ENCODE measurements at places on chromosomes 12 and 14.

- DNase-seq: no peak
Measured at GRCh38 chr14:72678356-72678755, 215.5 kb downstream of the DPF3 start.

GRCh38 chr12:72677139-72677538 lies 405.0 kb downstream of the TRHDE start:
- DNase-seq: no peak

DNA sequence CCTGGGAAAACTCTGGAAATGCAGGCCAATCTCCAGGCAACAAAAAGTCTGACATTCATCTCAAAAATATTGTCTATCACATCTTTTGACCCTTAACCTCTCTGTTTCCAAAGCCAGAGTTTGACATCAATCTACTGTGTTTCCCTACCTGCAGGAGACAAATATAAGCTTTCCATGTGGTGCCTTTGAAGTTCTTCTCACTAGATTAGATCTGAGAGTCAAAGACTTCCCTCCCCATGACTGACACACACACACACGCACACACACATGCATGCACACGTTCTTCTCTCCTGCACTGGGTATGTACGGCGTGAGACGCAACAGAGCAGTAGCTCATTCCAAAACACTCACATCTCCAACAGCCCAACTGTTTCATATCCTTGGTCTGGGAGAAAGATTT lies 8.1 kb upstream of the ITPR2 start:
- no peak for DNase-seq

GRCh38 chr12:31521964-31522363 lies 69.0 kb downstream of the DENND5B start:
- DNase-seq: no peak

DNA sequence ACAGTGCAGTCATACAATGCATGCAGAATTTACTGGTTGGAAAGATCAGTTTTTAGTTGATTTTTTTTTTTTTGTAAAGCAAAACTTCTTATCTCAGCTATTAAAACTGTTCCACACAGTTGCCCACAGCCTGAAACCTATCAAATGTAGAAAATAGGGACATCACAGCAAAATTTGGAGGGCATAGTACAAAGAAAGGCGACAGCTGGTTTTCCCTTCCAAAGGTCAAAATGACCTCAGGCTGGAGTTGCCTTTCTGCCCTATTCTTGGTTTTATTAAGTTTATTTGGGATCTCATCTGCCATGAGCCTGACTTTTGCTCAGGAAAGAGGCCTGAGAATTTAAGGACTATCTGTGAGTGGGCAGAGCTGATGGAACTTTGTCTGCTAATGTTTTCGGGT lies 28.5 kb downstream of the NOPCHAP1 start:
- no peak for DNase-seq

DNA sequence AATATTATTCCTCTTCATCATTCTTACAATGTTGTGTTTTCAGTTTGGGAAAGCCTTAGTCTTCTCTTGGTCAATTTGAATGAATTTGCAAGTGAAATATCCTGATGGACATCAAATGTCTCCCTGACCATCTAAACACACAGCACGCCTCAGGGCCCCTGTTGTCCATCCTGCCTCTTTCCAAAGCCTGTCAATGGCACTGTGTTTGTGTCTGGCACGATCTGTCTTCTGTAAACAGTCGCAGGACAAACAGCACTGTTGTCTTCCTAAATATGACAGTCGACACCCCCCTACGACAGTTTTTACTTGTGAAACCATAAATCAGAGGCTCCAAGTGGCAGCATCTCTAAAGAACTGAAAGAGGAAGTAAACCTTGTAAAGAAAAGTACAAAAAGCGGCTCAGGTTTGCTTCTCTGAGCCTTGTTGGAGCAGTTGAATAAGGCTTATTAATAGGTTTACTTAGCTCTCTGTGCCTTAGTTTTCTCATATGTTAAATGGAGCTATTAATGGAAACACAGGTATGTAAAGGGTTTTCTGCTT lies 285.8 kb downstream of the NRXN3 start:
- no peak for DNase-seq

DNA sequence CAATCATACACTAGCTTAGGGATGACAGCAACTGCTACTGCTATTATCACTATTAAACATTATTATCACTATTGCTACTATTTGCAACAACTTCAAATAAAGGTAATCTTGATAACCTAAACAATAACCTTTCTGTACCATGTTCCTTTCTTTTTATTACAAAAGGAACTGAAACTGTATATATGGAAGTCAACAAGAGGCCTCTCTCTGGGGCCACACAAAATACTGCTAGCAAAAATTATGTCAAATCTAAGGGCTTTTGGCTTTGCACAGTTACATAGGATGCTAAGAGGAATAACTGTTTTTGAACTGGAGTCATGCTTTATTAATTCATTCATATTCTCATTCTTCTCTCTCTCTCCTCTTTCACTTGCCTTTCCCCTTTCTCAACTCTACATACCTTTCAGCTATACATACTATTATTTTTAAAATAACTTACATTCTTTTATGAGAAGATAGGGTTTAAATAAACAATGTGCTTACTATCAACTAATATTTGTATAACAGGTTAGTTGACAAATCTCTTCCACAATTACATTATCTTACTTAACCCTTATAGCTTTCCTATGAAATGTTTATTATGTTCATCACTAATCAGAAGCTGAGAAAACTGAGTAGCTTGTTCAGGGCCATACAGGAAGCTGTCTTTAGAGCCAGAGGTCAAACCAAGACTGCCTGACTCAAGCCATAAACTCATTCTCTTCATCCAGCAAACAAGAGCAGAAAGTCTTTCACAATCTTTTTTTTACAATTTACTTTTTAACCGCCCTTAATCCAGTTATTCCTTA lies 25.7 kb downstream of the SPTSSA start:
- no peak for DNase-seq

GRCh38 chr12:47965581-47965980 lies 2.2 kb downstream of the TMEM106C start:
- DNase-seq: no peak

DNA sequence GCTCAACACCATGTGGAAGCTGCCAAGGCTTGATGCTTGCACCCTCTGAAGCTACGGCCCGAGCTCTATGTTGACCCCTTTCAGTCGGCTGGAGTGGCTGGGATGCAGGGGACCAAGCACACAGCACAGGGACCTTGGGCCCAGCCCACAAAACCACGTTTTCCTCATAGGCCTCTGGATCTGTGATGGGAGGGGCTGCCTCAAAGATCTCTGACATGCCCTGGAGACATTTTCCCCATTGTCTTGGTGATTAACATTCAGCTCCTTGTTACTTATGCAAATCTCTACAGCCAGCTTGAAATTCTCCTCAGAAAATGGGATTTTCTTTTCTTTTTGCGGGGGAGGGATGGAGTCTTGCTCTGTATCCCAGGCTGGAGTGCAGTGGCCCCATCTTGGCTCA lies 46.3 kb downstream of the MON2 start:
- DNase-seq: no peak

DNA sequence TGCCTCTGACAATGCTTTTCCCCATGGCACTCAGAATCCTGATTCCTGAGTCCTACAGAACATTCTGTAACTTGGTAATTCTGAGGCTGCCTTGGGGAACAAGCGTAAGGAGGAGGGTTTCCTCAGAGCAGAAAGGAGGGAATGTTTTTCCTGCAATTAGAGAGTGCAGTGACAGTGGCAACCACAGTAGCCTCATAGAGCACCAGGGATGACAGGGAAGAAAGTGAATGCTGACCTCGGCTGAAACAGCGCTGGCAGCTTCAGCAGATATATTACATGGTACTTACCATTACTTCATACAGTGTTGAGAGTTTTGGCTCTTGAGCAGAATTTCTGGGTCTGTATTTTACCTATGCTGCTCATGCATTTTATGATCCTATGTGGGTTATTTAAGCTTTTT lies 757.1 kb downstream of the NRXN3 start:
- no peak for DNase-seq

DNA sequence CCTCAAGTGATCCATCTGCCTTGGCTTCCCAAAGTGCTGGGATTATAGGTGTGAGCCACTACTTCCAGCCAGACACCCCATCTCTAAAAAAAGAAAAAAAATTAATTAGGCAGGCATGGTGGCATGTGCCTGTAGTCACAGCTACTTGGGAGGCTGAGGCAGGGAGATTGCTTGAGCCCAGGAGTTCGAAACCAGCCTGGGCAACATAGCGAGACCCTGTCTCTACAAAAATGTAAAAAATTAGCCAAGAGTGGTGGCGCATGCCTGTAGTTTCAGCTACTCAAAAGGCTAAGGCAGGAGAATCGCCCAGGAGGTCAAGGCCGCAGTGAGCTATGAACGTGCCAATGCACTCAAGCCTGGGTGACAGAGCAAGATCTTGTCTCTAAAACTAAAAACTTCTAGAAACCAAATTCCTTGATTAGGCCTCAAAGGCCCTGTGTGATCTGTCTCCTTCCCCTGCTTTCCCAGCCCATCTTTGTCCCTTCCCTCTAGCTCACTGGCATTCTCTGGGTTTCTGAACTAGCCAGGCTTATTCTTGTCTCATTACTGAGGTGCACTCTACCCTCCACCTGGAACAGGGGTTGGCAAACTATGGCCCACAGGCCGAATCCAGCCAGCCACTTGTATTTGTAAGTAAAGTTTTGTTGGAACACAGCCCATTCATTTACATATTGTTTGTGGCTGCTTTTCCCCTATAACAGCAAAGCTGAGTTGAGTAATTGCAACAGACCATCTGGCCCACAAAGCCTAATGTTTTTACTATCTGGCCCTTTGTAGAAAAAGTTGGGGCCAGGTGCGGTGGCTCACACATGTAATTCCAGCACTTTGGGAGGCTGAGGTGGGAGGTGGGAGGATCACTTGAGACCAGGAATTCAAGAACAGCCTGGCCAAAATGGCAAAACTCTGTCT lies 17.2 kb upstream of the TPCN1 start:
- no peak for DNase-seq

DNA sequence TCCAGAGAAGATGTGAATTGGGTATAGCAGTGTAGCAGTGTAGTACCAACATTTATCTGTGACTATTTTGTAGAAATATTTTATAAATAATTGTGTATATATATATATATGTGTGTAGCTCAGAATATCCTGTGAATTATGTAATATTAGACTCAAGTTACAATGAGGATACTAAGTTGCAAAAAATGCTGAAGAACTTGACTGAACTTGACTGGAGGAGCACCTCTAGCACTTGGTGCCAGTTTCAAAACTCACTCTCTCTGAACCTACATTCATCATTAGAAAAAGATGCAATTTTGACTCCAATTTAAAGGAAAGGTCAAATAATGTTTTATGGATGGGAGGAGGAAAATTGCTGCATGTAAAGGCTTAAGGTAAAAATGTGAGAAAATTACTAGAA lies 285.7 kb upstream of the LMO3 start:
- DNase-seq: no peak

DNA sequence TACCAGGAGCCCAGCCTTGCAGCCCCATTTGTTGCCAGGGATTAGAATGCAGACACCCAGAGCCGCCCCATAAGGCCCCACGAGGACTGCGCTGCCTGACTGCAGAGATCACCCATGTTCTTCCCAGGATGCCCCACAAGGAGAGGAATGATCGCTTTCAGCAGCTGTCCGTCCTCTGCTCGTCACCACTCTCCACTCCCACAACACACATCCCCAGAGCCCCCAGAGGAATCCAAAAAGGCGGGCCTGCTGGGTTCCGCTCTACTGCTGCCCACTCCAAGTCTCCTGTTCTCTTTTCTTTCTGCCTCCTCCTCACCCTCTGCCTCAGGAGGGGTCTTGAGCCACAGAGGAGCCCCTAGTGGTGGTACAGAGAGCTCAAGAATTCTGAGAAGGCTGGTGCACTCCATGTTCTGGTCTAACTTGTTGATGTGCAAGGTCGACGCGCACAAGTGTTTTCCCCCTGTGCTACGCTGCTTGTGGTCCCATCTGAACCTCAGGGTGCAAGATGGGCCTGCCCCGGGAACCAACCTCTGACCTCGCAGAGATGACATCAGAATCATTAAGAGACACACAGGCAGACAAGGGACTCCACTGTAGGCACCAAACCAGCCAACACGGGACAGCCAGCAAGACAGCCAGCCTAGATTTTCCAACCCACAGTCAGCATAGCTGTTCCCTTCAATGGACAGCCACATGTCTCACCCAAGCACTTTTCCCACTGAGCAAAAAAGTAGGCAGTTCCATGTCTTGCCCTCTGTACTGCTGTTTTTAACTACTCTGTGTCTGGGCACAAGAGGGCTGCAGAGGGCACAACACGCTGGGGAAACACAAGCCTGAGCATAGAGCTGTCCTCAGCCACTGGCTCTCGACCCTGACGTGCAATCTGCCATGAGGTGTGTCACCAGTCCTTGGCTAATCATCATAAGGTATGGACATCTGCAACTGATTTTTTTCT lies 29.9 kb downstream of the PXN start:
- DNase-seq: peak; percentile 77

GRCh38 chr12:128052331-128052730 lies 214.6 kb upstream of the TMEM132C start:
- no peak for DNase-seq

GRCh38 chr12:93943780-93944179 lies 204.6 kb upstream of the PLXNC1 start:
- no peak for DNase-seq

DNA sequence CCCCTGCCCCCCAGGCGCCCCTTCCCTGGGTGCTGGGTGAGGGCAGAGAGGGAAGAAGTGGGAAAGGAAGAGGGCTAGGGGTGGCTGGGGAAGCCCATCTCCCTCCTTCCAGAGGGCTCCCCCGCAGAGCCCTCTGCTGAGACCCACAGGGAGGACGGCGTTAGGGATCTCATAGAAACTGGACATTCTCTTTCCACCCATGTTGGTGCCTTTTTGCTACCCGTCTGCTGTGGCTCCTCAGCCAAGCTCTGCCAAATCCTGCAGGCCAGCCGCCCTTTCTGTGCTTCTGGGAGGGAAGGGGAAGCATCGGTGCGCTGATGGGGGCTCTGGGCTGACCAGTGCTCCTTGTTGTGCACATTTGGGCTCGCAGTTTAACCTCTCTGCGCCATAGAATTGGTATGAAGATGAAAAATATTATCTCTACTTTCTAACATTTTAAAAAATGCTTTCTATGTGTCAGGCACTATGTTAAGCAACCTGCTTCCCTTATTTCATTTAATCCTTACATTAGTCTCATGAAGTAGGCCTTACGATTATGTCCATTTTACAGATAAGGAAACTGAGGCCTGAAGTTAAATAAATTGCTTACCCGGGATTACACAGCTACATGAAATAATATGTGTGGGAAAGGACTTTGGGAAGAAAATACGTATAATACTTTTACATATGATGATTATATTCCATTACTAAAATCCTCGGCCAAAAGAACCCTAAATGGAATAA lies 981 bp downstream of the SLC48A1 start:
- DNase-seq: no peak

- DNase-seq: no peak
Measured at GRCh38 chr12:92133795-92134637, 11.6 kb downstream of the BTG1 start.

GRCh38 chr14:65972891-65973290 lies 513.3 kb upstream of the CCDC196 start:
- no peak for DNase-seq

DNA sequence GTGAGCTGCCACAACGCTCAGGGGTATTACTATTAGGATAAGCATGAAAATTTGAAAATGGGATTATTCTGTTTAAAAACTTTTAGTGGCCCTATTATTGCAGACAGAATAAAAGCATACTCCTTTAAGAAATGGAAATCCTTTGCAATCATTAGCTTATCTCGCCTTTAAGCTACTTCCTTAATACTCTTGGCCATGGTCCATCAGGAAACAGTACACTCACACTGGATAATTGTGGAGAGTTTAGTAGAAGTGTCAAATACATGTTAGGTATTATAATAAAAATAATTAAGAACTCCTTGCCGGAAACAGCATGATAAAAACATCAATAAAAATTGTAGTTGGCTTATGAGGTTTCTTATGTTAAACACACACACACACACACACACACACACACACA lies 100.4 kb upstream of the PPFIA2 start:
- no peak for DNase-seq

Measured in GM23338 (cell line).